Amniotic stem cell (primary cell): ENCODE measurements at places on chromosomes 2 and 18.
A peak's percentile ranks its signal among the peaks of the same experiment; 100 is the strongest.

DNA sequence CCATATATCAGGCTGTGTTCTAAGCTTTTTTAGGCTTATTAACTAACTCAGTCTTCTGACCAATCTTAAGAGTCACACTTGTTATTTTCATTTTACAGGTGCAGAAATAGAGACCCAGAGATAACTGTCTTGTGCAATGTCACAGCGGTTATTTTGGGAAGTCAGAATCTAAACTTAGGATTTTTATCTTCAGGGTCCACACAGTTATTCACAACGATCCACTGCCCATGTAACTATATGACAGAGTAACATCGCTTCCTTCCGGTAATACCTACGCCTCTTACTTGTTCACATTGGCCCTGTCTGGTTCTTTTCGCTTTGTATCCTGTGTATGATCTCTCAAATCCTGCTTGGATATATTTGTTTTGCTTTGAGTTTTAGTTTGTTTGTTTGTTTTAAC lies 631.7 kb downstream of the LRP1B start:
- DNase-seq, result no peak

- no peak for DNase-seq
These were observed 115.5 kb downstream of the KCNF1 start for GRCh38 chr2:11027195-11027594.

- DNase-seq, result no peak
These were observed 22.6 kb upstream of the SULT1C3 start for GRCh38 chr2:108217211-108217610.

- DNase-seq, result no peak
These were observed 29.3 kb upstream of the HS6ST1 start for GRCh38 chr2:128347701-128348539.

- DNase-seq, result no peak
These were observed 69.6 kb upstream of the BCL11A start for GRCh38 chr2:60623040-60623439.

GRCh38 chr2:152336854-152337510 lies 2.0 kb downstream of the FMNL2 start:
- DNase-seq, result no peak

GRCh38 chr2:38743672-38744398 lies 7.3 kb downstream of the SRSF7 start:
- no peak for DNase-seq

DNA sequence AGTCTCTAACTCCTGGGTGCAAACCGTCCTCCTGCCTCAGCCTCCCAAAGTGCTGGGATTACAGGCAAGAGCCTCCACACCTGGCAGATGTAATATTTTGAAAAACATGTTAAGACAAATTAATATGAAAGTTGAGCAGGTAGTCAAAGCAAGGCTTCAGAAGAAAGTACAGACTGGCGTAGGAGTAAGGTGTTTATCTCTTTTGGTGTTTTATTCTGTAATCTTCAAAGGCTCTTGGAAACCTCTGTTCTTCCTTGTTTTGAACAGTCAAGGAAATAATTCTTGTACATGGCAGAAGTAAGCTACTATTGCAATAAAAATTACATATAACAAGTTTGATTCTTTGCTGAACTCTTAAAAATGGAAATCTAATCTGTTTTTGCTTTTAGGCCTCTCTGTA lies 5.3 kb downstream of the RNF138 start:
- DNase-seq, result no peak

GRCh38 chr2:16113568-16113967 lies 173.2 kb downstream of the MYCN start:
- no peak for DNase-seq

DNA sequence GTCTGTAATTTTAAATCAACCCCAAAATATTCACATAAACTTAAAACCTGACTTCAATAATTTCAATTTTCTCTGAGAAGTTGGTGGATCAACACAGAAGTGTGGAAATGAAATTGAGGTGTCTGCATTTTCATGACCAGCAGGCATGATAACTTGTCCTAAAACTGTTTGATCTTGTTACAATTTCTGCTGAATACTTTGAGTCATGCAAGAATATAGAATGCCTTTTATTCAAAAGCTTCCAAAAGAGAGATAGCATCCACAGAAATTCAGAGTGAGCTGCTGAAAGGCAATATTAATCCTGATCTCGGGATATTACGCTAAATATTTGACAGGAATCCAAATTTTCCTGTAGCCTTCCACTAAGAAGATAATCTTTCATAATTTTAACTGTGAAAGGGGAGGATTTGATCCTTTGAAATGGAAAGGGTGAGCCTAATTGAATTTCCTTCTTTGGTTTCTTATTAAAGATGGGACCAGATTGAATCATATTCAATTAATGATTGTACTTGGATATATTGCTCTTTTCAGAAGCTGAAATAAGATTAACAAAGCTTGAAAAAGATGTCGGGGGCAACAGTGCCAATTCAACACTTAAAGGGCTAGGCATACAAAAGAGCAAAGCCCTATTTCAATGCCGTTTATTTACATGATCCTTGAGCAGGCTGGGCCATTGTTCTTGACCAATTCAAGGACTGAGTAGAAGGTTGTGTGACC lies 129.3 kb downstream of the NCKAP5 start:
- no peak for DNase-seq

DNA sequence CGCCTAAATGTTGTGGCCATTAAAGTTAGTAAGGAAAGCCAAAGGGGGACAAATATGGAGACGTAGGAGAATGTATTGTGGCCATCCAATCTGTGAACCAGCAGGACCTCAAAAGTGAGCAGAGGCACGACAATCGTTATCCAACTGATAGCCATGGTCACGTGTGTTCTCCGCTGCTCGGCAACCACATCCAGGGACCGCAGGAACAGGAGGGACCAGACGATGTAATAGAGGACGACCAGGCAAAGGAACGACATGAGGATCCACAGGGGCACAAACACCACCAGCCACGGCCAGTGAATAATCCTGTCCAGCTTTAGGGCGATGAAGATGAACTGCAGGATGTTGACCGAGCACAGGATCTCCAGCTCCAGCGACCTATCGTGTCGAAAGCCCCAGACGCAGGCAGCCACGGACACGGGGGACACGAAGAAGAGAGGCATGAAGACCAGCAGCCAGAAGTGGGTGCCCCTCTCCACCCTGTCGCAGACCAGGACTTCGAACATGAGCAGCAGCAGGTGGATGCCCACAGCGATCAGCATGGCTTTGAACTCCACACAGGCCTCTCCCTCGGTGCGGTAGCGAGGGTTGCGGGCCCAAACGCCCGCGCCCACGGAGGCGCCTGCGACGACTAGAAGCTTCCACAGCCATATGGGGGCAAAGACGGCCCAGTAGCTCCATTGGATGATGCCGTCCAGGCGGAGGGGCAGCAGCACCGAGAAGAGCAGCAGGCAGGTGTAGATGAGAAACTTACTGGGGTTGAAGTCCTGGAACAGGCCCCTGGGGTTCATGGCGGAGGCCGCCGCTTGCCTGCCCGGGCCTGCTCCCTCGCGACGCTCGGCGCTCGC lies 790 bp downstream of the TMEM185B start:
- DNase-seq, result no peak

- DNase-seq, result peak; percentile 57
These were observed 42.1 kb downstream of the DDX18 start for GRCh38 chr2:117856415-117857210.

GRCh38 chr18:73296686-73297085 lies 428.9 kb upstream of the NETO1 start:
- DNase-seq, result no peak

GRCh38 chr2:120344976-120345581 lies 857 bp upstream of the INHBB start:
- DNase-seq, result no peak

GRCh38 chr2:3377279-3377611 lies 373 bp downstream of the EIPR1 start:
- DNase-seq, result no peak

DNA sequence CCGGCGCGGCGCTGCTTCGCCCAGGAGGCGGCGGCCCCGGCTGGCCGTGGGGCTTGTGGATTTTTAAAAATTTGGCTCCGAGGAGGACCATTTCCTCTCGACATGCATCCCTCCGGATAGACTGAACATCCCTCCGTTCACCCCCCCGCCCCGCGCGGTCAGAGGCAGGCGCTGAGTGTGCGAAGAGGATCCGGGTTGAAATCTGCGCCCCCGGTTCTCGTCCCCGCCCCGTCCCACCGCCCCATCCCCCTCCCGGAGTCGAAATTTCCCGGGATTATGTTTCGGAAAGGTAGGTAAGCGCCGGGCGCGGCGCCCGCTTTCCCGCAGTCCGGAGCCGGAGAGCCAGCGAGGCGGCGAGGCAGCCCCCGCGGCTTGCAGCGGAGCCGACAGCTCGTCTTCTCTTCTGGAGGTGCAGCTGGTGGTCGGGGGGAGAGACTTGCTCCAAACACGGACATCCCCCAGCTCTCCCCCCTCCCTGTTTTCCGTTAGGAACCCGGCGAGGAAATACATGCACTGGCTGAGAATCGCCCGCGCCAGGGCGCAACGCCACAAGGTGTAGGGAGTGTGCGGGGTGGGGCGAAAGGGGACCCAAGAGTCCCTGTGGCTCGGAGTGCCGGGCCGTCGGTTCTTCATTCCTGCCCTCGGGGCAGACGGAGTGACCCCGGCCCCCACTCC lies at the start of gene PRKCE:
Gene PRKCE (plus strand): TSS at position 261 of the 675 bp plus-strand sequence.
- DNase-seq, result no peak

DNA sequence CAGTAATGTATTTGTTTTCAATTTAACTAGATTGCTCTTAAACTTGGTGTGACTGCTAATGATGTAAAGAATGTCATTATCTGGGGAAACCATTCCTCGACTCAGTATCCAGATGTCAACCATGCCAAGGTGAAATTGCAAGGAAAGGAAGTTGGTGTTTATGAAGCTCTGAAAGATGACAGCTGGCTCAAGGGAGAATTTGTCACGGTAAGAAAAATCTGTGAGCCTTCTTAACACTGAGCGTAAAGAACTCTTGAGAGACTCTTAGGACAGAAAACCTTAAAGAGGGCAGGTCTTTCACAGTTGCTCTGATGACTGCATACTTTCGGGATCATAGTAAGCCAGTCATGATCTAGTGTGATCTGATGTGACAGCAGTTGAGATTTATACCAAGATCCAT lies 15.9 kb downstream of the MDH1 start:
- no peak for DNase-seq

DNA sequence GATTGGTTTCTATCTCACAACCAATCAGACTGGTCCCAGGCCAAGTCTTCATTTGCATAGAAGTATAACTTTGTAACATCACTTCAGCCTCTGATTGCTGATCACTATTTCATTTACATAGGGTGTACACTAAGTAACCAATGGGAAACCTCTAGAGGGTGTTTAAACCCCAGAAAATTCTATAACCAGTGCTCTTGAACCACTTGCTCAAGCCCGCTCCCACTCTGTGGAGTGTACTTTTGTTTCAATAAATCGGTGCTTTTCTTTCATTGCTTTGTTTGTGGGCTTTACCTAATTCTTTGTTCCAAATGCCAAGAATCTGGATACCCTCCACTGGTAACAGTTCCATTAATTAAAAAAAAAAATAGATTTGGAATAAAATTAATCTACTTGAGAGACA lies 77.0 kb downstream of the TMEFF2 start:
- no peak for DNase-seq

- DNase-seq, result no peak
These were observed 68.3 kb downstream of the NDUFA10 start for GRCh38 chr2:239956818-239957261.

DNA sequence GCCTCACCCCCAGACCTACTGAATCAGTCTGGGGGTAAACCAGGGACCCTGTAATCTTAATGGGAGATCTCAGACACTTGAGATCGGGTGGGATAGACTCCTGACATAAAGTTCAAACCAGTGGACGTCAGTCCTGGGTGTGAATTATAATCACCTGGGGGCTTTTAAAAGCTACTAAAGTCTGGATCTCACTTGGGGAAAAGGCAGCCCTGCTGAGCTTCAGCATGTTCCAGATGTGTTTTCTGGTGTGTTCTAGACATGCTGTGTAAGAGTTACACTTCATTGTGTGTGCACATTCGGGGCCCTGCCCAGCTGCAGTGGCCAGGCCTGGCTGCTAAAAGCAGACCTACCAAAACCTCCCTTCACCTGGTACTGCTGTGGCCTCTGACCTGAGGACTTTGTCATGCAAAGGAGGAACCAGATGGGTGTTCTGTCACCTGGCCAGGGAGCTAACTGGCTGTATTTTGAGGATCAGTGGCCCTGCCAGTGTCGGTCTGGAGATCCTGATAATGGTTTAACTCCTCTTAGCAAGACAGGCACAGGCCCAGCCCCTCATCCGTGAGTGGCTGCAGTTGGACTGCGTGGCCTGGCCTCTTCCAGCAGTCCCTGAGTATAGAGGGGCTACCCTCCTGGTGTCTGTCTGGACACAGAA lies 10.6 kb downstream of the RRM2 start:
- no peak for DNase-seq

- DNase-seq, result peak; percentile 47
These were observed 353.1 kb downstream of the IRS1 start for GRCh38 chr2:226446406-226447001.

DNA sequence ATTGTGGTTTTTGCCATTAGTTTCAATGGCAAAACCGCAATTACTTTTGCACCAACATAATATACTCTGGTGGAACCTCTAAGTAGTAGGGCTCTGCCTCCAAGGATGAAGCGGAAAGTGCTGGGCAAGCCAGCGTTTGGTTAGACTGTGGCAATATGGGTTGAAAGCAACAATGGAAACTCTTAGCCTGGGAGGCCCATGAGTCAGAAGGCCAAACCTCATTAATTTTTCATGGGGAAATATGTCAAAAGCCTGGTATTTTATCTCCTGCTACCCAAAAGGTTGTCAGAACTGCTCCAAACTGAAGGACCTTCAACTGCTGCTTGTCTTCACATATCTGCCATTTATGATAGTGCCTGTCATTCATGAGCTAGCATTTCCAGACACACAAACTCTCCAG lies 179.1 kb upstream of the CYP26B1 start:
- DNase-seq, result no peak

- DNase-seq, result no peak
These were observed 15.7 kb upstream of the CNNM3 start for GRCh38 chr2:96800061-96801004.

GRCh38 chr2:66498289-66498975 lies 63.5 kb downstream of the MEIS1 start:
- DNase-seq, result no peak

DNA sequence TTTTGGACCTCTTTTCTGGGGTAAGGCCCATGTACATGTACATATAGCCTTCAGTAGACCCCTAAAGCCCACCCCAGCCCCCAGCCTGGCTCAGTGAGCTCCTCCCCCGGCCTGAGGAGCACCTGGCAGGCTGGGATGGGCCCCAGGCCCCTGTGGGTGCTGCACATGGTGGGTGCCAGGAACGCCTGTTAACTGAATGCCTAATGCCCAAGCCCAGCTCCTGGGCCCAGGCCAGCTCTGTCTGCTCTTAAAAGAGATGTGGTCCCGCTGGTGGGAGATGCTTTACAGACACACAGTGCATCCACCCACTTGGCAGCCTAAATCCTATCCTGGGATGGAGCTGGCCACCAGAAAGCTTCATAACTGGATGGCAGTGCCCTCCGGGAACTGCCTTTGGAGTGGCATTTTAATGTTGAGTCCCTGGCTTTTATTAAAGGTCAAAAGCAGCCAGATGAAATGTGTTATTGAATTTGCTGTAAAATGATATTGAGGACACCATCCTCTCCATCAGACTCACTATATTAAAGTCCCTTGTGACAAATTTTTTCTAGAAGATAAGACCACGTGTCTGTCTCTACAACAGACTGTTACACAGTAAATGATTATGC lies 7.7 kb upstream of the OXER1 start:
- no peak for DNase-seq
